ENCODE measurements at places on chromosomes 1 and 21.

GRCh38 chr1:40773748-40774265, 9.8 kb upstream of the KCNQ4 start:
- DNase-seq = no peak

- no peak for DNase-seq
These were observed 851 bp downstream of the TCP10L start for GRCh38 chr21:32584472-32584871.

GRCh38 chr1:94296018-94296417, 58.6 kb upstream of the ARHGAP29 start:
- DNase-seq = no peak

DNA sequence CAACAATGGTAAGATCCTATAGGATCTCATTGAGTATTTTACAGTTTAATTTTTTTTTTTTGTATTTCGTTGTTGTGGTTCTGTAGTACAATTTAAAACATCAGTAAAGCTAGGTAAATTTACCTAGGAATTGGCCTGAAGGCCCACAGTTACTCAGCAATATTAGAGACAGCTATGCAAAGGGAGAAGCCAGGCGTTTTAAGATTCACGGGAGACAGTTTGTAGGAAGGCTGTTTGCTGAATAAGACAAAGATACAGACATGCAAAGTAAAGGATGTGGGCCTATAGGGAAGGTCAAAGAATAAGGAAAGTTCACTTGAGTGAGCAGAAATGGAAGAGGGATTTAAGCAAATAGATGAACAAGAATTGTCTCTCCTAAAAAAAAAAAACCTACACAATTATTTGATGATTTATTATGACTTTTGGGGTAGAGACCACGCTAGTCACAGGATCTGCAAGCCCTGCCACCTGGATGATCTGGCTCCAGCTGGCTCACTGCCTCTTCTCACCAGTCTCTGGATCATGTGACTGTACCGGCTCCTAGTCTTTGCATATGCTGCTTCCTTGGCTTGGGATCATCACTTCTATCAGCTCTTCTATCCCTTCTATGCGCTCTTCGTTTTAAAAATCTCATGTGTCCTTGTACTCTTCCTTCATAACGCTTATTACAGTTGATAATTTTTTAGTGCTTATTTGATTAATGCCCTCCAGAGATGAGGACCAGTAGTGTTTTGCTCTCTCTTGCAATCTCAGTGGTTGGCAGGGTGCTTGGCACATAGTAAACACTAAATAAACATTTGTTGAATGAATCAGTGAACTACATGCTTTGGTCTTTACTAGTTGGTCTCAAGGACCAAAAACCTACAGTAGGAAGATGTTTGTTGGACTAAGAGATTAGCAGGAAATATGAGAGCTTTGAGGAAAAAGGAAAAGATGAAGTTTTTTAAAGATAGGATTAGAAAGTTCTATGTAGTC, 14.1 kb downstream of the DYRK1A start:
- no peak for DNase-seq

All from thoracic aorta (tissue), 2 donors.